RCC 7860 (cell line): ENCODE measurements at places on chromosomes 4 and X.

DNA sequence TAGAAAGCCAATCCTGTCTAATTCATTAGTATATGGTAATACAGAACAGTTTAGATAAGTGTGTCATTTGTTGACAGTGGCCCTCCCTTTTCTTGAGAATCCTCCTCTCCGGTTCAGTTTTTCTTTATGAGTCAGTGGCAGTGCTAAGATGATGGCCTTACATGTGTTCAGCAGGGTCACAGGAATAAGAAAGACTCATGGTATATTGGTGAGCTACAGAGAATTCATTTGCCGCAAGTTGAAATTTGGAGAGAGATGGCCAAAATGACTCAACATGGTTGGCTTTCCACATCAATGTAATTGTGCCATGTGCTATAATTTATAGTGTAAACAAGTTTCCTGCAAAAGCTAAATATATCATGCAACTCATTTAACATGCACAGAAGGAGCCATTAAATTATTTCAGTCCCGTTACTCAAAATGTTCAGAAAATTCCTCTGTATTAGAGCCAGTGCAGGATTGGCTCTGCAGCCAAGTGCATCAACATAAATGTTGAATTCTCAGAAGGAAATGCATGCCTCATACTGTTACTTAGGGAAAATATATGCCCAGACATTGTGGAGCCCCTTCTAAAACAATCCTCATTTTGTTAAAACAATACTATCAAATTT is 374.3 kb downstream of the AFF2 start:
- no peak for DNase-seq

DNA sequence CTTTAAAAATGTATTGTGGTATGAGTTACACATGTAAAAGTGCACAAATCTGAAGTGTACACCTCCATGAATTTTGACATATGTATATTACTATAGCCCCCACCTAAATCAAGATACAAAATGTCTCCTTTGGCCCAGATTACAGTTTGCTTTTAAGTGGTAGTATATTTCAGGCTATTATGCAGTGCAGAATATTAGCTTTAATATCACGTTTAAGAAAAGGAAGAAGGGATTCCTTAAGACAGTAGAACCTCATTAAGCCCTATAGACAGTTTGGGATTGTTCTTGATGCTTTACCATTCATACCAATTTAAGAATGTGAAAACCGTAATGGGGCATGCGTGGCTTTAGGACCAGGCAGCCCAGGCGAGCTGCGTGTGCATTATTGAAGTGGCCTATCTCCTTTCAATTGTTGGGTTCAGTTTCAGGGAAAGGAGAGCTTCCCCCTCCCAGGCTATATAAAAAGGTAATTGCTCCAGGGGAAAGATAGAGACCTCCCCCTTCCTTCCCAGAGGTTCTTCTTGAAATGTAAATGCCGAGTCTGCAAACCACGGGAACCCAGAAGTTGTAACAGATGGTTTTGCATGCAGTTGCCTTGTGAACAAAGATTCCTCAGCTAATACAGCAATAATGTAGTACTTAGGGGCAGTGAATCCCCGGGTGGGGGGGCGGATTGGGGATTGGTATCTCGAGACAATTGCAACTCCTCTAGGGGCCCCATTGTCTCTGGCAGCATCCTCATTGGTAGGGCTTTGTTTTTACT is 106.1 kb downstream of the UCHL1 start:
- no peak for DNase-seq

GRCh38 chr4:7431696-7432530 is 2.8 kb downstream of the PSAPL1 start:
- no peak for DNase-seq

DNA sequence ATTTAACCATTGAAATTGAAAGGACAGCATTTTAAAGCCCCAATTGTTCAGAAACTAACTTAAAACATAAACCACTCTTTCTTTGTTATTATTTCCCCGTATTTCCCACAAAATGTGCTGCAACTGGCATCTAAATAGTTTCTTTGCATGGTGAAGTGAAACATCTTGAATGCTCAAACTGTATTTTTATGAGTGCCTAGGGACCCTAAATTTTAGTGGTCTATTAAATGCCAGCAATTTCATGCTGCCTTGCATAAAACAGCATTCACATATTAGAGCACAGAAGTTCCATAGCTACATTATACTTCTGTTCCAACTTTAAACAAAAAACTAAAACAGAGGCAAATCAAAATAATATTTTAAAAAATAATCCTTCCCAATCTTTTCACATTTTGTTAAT is 5.4 kb downstream of the RAB28 start:
- DNase-seq: no peak

GRCh38 chr4:17546678-17547077 is 30.3 kb upstream of the LAP3 start:
- DNase-seq: no peak

GRCh38 chrX:85907316-85907715 is 140.0 kb downstream of the CHM start:
- DNase-seq: no peak

DNA sequence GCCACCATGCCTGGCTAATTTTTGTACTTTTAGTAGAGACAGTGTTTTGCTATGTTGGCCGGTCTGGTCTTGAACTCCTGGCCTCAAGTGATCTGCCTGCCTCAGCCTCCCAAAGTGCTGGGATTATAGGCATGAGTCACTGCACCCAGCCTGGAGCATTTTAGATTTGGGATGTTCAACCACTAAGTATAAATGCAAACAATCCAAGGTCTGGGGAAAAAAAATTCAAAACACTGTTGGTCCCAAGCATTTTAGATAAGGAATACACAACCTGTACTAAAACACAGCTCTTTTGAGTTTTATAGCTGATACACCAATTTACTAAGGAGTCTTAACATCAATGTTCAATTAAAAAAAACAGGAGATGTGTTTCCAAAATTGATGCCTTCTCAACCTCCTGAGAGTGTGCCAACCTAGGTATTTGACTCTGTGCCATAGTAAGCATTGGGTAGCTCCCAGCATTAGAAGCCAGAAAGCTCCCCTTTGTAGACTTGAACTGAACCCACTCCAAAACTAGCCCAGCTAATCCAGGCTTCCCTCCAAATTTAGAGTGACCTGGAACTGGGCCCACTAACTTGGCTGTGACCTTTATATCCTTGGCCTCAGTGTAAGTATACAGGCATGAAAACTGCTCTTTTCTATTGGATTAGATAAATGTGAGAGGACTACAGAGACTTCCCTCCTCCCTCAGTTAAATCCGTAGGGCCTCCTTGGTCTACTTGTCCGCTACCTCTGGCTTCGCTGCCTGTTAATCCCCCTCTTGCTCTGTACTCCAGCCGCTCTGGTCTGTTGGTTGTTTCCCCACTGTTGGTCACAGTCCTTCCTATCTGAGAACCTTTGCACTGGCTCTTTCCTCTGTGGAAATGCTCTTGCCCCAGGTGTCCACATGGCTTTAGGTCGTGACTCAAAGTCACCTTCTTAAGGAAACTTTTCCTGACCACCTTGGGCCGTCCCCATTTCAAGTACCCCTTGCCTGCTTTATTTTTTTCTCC is 77.6 kb downstream of the CCKAR start:
- DNase-seq: no peak

- no peak for DNase-seq
Measured at GRCh38 chrX:70664726-70665125, 220.1 kb downstream of the DLG3 start.

DNA sequence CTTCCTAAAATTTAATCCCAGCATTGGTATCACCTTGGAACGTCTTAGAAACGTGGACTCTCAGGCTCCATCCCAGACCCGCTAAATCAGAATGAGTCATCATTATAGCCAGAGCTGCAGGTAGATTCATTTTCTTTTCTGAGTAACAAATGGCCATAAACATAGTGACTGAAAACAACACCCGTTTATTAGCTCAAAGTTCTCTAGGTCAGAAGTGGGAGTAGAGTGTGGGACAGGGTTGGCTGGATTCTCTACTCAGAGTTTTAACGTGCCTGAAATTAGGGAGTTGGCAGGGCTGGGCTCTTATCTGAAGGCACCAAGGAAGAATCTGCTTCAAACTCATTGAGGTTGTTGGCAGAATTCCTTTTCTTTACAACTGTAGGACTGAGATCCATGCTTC is 101.8 kb upstream of the C1QTNF7 start:
- no peak for DNase-seq

DNA sequence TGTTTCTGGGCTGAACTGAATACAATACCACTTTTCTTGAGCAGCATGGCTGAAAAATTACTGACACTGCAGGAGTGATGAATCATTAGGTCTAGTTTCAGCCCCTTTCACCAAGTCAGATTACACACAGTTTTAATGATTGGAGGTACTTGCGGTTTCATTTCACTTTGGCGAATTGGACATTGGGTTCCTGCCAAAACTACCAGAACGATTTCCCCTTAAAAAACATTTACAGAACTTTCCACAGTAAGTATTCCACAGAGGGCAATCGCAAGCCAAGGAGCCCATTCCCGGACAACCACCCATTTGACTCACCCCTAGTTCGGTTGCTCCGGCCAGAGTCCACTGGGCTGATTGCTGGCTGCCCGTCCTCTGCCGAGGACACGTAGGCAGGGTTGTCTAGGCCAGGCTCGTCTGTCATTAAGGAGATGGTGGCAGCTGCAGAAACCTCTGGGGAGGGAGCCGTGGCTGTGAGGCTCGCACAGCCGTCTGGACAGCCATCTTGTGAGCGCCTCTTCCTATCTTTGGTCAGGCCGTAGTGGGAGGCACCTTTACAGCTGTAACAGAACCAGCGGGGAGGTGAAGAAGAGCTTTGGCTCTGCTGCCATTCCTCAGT is 83.5 kb downstream of the LNX1 start:
- DNase-seq: peak; percentile 95

DNA sequence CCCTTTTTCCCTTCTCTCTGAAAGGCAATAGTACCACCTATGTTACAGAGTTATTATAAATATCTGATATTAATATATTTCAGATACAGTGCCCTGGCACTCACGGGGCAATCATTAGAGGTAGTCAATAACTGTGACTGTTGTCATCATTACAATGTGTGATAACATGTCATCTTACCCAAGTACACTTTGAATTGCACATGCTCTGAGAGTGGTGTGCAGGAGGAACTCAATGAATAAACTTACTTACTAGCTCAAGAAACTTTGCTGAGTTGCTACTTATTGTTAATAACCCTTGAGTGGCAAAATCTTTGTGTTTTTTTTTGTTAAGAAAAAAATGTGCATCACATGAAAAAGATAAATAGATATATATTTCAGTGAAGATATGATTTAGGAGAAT is 275.1 kb upstream of the RASGEF1B start:
- DNase-seq: no peak
